Large intestine (tissue), 12 donors: ENCODE measurements at places on chromosomes 5 and 9. TPM values are rescaled to one million over a fixed set of nuclear protein-coding genes. Genes with fewer than 3 reads are reported as not detected.

- H3K27ac ChIP-seq = no peak overlapping the region
- H3K4me3 ChIP-seq = no peak overlapping the region
- H3K4me1 ChIP-seq = peaks cover 14% of the 10 kb centered on the region
- no peaks in the 10 kb centered on the region for H3K27me3 ChIP-seq
- no peak for DNase-seq
These were observed 72.7 kb downstream of the DPYSL3 start for GRCh38 chr5:147437161-147437596.

DNA sequence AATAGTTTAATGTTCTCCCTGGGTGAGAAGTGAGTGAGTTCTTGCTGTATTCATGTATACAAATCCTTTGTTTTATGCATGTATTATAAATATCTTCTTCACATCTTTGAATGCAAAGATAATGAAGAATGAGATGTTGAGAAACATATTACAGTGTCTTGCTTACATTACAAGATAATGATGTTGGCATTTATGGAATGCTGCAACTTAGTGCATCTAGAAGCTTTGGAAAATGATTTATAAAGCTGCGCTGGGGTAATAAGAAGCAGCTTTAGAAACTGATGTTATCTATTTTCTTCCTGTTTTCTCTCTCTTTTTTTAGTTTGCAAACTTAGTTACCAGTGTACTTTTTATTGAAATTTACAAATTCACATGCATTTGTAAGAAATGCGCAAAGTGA, 673.4 kb downstream of the KCTD16 start:
- no peak for DNase-seq
- H3K4me3 ChIP-seq = no peak overlapping the region
- H3K27ac ChIP-seq = no peak overlapping the region

DNA sequence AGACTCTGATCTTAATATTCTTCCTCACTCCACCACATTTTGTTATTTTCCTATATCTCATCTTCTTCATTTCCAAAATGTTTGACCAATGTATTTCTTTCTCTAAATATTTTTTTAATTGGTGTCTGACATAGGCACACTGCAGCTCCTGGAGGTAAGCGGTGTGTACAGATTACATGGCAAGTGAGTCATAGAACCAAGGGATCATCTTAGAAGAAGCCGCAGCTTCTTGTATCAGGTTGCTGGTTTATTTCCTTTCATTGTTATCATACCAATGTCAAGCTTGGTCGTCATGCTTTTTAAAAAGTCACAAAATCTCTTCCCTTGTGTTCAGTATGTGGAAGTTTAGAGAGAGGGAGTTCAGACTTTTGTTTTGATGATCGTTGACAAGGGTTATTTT, 526.1 kb upstream of the CDH18 start:
- no peak overlapping the region for H3K4me3 ChIP-seq
- no peak for DNase-seq
- H3K36me3 ChIP-seq = no peaks in the 10 kb centered on the region
- no peaks in the 10 kb centered on the region for H3K4me1 ChIP-seq
- H3K27ac ChIP-seq = no peak overlapping the region

GRCh38 chr9:133760713-133761290, 22.6 kb upstream of the SARDH start:
- H3K36me3 ChIP-seq = peaks cover 29% of the 10 kb centered on the region
- no peak overlapping the region for H3K27ac ChIP-seq
- no peak for DNase-seq
- H3K4me3 ChIP-seq = no peak overlapping the region

- peak; percentile 71 for DNase-seq
- H3K4me1 ChIP-seq = peaks cover 6% of the 10 kb centered on the region
- H3K36me3 ChIP-seq = peaks cover 13% of the 10 kb centered on the region
- H3K27ac ChIP-seq = peak overlapping the region; percentile 81
These were observed 31.0 kb downstream of the GOLGA2 start for GRCh38 chr9:128244837-128245231.

DNA sequence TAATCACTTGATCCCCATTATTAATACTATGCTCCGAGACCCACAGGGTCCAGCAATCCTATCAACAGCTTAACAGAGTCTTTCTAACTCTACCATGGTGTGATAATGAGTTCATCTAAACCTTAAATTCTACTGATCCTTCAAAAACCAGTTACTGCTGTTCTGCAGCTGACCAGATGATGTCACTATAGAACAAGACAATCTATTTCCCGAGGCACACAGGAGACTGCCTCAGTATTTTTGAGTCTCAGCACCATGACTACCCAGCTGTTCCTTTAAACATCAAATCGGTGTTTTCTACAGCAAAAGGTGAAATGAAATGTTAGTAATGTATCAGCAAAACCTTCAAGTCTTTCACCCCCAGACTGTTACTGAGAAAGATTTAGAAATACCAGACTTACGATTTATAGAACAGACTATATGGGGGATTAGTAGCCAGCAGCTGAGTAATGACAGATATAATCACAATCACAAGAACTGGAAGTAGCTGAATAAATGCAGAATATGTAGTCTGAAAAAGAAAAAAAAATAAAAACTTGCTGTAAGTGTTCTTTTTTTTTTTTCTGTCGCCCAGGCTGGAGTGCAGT, 16.9 kb downstream of the DNAJC18 start:
- H3K4me1 ChIP-seq = peaks cover 22% of the 10 kb centered on the region
- no peak overlapping the region for H3K4me3 ChIP-seq
- H3K36me3 ChIP-seq = peaks cover 21% of the 10 kb centered on the region
- peak; percentile 48 for DNase-seq
- H3K27me3 ChIP-seq = no peaks in the 10 kb centered on the region

- H3K36me3 ChIP-seq = no peaks in the 10 kb centered on the region
- peak overlapping the region; percentile 79 for H3K27ac ChIP-seq
- DNase-seq = no peak
- H3K4me3 ChIP-seq = no peak overlapping the region
- peaks cover 50% of the 10 kb centered on the region for H3K4me1 ChIP-seq
These were observed 82.4 kb downstream of the RAPGEF1 start for GRCh38 chr9:131657456-131657855.

GRCh38 chr9:76618762-76619161, 145.5 kb upstream of the PCA3 start:
- H3K4me3 ChIP-seq = no peak overlapping the region
- DNase-seq = no peak
- no peaks in the 10 kb centered on the region for H3K27me3 ChIP-seq
- peaks cover 66% of the 10 kb centered on the region for H3K4me1 ChIP-seq
- H3K27ac ChIP-seq = peak overlapping the region; percentile 95
- H3K36me3 ChIP-seq = no peaks in the 10 kb centered on the region

- H3K27ac ChIP-seq = no peak overlapping the region
- peaks cover 15% of the 10 kb centered on the region for H3K4me1 ChIP-seq
- no peaks in the 10 kb centered on the region for H3K36me3 ChIP-seq
- no peak for DNase-seq
These were observed 1.1 kb upstream of the SEMA4D start for GRCh38 chr9:89498852-89499480.

DNA sequence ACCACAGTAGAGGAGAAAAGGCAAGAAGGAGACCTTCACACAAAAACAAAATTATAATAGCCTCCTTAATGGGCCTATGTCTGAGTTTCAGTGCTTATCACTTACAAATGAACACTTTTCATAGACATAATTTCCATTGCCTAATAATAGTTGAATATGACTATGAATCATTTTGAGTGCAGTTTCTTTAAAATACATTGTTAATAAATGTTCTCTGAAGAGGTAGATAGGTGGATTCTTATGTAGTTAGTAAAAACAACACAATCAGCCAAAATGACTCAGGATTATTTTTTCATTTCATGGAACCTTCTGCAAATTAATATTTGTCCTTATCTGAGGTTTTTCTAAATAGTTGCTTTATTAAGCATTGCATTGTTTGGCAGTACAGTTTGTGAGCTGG, 45.6 kb downstream of the DAPK1 start:
- H3K4me3 ChIP-seq = no peak overlapping the region
- H3K27ac ChIP-seq = no peak overlapping the region
- no peaks in the 10 kb centered on the region for H3K27me3 ChIP-seq

GRCh38 chr9:134066913-134067851, 644 bp downstream of the BRD3 start:
- peak overlapping the region; percentile 62 for H3K27ac ChIP-seq
- no peaks in the 10 kb centered on the region for H3K36me3 ChIP-seq
- H3K27me3 ChIP-seq = peaks cover 22% of the 10 kb centered on the region
- H3K4me1 ChIP-seq = peaks cover 20% of the 10 kb centered on the region

DNA sequence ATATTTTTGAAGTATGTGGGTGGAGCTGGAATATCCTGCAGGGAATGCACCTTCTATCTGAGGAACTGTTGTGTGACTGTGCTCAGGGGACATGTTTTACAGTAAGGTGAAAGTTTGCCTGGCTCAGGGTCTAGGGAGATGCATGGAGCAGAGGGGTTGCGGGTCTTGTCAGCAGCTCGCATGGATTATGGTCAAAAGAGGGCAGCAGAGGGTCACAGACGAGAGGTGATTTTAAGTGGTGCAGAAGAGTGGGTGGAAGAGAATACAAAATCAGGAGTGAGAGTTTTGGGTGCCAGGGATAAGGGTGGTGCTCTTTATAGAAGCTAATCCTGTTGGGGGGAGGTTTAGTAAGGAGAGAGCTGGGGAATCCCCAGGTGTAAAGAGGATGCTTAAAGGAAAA, 53.5 kb upstream of the GRIN3A start:
- no peaks in the 10 kb centered on the region for H3K4me1 ChIP-seq
- peak; percentile 46 for DNase-seq
- H3K36me3 ChIP-seq = no peaks in the 10 kb centered on the region
- no peak overlapping the region for H3K27ac ChIP-seq

DNA sequence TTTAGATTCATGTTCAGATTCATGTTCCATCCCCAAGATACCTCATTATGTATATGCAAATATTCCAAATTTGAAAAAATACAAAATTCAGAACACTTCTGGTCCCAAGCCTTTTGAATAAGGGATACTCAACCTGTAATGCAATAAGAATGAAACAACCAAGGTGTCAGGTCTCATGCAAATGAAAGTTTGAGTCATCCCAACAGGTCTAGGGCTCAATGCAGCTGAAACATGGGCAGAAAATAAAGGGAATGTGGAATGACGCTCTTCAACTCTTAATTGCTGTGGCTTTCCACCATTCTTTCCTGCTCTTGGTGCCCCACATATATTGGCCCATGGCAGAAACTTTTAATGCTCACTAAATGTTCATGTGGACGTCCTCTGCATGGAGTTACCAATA, 107.3 kb upstream of the DAPK1 start:
- no peaks in the 10 kb centered on the region for H3K27me3 ChIP-seq
- no peaks in the 10 kb centered on the region for H3K36me3 ChIP-seq
- no peak for DNase-seq

DNA sequence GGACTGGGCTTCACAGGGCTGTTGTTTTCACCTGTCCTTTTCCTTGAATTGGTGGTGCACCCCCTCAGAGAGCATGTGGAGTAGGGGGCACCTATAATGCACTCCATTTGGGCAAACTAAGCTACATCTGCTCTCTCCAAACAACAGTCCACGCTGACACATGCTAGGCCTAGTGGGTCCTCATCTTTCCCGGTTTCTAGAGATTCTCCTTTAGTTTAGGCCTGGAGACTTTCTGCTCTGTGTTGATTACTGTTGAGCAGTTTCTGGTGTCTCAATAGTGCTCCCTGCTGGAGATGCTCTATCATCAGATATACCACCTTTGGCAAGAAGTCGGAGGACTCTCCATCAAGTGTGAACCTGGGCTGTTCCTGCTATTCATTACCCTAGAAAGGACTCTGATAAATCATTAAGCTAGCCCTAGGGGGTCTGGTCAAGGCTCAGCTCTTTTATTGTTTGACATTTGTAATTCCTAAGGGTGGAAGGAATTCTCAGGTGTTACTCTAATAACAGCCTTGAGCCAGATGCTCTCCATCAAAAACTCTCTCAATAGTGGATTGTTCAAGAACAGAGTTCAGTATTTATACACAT, 64.0 kb upstream of the FYB1 start:
- no peaks in the 10 kb centered on the region for H3K27me3 ChIP-seq
- no peak overlapping the region for H3K4me3 ChIP-seq
- no peak overlapping the region for H3K27ac ChIP-seq
- H3K36me3 ChIP-seq = no peaks in the 10 kb centered on the region
- DNase-seq = peak; percentile 66
- no peaks in the 10 kb centered on the region for H3K4me1 ChIP-seq

DNA sequence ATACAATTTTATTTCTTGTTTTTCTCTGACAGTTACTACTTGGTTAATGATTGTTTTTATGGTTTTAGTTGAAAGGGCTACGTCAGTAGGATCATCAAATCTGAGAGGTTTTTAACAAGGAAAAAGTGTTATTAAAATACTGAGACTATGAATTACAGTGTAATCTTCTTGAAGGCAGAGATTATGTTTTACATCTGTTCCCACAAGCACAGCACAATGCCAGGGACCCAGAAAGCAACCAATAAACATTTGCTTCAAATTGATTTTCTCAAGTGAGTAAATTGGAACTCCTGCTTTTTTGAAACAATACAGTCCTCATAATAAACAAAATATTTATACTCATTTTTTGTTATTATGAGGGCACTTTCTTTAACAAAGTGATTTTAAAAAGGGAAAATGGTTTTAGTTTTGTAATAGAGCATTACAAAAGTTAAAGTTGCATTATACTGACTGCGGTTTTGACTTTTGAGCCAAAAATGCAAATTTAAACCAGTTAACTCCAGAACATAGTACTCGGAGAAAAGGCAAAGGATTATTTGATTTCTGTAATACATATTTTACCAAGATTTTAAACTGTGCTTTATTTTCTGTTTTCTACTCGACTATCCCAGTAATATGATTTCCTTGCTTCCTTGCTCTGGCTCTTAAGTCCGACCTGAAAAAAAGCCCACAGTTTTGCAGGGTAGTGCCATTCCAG, 176.9 kb downstream of the GDNF start:
- no peaks in the 10 kb centered on the region for H3K27me3 ChIP-seq
- no peaks in the 10 kb centered on the region for H3K36me3 ChIP-seq
- H3K4me3 ChIP-seq = no peak overlapping the region
- peaks cover 15% of the 10 kb centered on the region for H3K4me1 ChIP-seq

GRCh38 chr5:5522336-5522735, 99.9 kb downstream of the ICE1 start:
- no peaks in the 10 kb centered on the region for H3K27me3 ChIP-seq
- no peaks in the 10 kb centered on the region for H3K36me3 ChIP-seq
- DNase-seq = no peak
- no peaks in the 10 kb centered on the region for H3K4me1 ChIP-seq

GRCh38 chr5:40911266-40911665, 2.0 kb downstream of the C7 start:
- H3K4me1 ChIP-seq = peaks cover under 1% of the 10 kb centered on the region
- H3K27me3 ChIP-seq = no peaks in the 10 kb centered on the region
- H3K27ac ChIP-seq = no peak overlapping the region
- H3K36me3 ChIP-seq = no peaks in the 10 kb centered on the region

Gene PCDHB9
- polyA plus RNA-seq = 0.73 TPM

Gene SLC6A3
- 0.13 TPM for polyA plus RNA-seq

Gene PCDHGA10
- polyA plus RNA-seq = 2.1 TPM

Gene GPR151
- 0.04 TPM for polyA plus RNA-seq

Gene PRDM9
- polyA plus RNA-seq = not detected

Gene CYLC2
- polyA plus RNA-seq = not detected

Gene ZCCHC7
- 15.0 TPM for polyA plus RNA-seq

Gene SLCO6A1
- polyA plus RNA-seq = 0.13 TPM
